ENCODE measurements at places on chromosomes 7 and 10. TPM values are rescaled to one million over a fixed set of nuclear protein-coding genes. Genes with fewer than 3 reads are reported as not detected.

Gene AQP1
- polyA plus RNA-seq, result 0.55 TPM

Gene PIP
- polyA plus RNA-seq, result not detected

Gene TUBAL3
- polyA plus RNA-seq, result not detected

Gene C10orf53
- polyA plus RNA-seq, result not detected

Gene SLC26A4
- polyA plus RNA-seq, result 0.20 TPM

Gene ARHGEF5
- polyA plus RNA-seq, result 0.10 TPM

Gene ABCA13
- polyA plus RNA-seq, result 0.04 TPM

Gene LIPF
- polyA plus RNA-seq, result not detected

Gene CYREN
- 29.2 TPM for polyA plus RNA-seq

Gene PDE6C
- not detected for polyA plus RNA-seq

Measured in IMR-90 (cell line).